ENCODE measurements at places on chromosomes 13 and 19.

- no peak for DNase-seq
Measured at GRCh38 chr13:33697926-33698325, 120.0 kb upstream of the RFC3 start.

- DNase-seq = no peak
Measured at GRCh38 chr13:61247149-61247936, 168.3 kb downstream of the PCDH20 start.

- DNase-seq = no peak
Measured at GRCh38 chr19:55305491-55305890, 19.6 kb downstream of the TMEM150B start.

DNA sequence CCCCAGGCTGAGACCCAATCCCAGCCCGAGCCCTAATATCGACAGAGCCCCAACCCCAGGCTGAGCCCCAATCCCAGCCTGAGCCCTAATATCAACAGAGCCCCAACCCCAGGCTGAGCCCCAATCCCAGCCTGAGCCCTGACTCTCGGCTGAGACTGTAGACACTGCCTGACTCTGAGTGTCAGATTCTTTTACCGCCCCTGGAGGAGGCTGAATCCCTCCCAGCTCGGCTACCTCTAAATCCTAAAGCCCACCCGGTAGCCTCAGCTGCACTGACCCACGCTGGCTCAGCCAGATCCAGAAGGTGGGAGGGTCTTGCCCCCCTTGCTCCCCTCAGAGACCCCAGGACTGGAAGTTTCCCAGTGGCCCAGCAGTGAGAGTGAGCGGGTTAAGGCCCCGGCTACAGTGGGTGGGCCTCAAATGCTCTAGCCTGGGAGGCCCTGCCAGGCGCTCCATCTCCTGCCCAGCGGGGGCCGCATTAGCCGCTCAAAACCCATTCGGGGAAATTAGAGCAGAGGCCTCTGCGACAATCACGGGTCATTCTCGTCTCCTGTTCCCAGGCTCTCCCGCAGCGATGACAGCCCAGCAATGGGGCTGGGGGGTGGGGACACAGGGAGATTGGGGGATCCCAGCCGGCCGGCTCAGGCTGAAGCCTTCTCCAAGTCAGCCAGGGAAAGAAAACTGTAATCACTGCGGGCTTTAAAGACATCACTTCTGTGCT, 43.8 kb downstream of the ZNRF4 start:
- no peak for DNase-seq

DNA sequence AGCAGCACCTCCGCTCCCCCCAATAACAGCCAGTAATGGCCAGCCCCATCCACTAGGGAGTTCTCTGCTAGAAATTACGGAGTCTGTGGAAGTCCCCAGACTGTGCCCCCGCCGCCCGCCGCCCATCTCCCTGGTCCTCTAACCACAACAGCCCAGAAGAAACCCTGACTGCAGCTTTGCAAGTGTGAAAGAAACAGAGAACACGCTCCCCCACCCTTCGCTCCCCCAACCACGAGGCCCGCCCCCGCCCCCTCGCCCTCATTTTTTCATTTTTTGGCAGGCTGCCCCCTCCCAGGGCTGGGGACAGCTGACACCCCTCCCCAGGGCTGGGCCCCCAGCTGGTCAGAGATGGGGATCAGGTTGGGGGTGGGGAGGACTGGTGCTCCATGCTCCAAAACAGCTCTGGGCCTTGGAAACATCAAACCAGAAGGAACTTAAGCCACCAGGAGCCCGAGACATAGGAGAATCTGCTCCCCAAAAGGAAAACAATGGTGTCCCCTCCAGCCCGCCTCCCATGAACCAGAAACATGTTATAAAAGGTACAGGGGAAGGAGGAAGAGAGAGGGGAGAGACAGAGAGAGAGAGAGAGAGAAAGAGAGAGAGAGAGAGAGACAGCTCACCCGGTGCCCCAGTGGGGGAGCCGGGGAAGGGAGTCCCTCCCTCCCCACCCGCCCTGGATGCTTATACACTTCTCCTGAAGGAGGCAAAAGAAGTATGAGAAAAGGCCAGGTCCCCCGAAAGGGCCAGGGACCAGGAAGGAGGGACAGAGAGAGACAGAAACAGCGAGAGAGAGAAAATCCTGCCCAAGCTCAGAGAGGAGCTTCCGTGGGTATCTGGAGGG, 29.8 kb upstream of the ASF1B start:
- DNase-seq = no peak

Data from non-pigmented ciliary epithelial cell (primary cell).